ENCODE measurements at places on chromosomes 4 and X. TPM values are rescaled to one million over a fixed set of nuclear protein-coding genes. Genes with fewer than 3 reads are reported as not detected.

The SLC10A4 gene
- 1.1 TPM for total RNA-seq

The CYLC1 gene
- not detected for total RNA-seq

The BRS3 gene
- not detected for total RNA-seq

The NCAPG gene
- 41.3 TPM for total RNA-seq

The CXorf49 gene
- total RNA-seq, result not detected

The FRG2 gene
- not detected for total RNA-seq

The PLXNB3 gene
- total RNA-seq, result 3.3 TPM

The DUSP9 gene
- total RNA-seq, result 0.45 TPM

The ETDA gene
- total RNA-seq, result not detected

The ADH1A gene
- not detected for total RNA-seq

The POU4F2 gene
- 3.8 TPM for total RNA-seq

The GUCY1A1 gene
- 35.9 TPM for total RNA-seq

The TEX13D gene
- not detected for total RNA-seq
